ENCODE measurements at places on chromosomes 4 and X.

DNA sequence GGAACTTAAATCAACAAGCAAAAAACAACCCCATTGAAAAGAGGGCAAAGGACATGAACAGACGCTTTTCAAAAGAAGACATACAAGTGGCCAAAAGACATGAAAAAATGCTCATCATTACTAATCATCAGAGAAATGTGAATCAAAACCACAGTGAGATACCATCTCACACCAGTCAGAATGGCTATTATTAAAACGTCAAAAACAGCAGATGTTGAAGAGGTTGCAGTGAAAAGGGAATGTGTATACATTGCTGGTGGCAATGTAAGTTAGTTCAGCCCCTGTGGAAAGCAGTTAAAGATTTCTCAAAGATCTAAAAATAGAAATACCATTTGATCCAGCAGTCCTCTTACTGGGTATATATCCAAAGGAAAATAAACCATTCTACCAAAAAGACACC, 22.6 kb downstream of the RTL9 start:
- no peaks in the 10 kb centered on the region for H3K36me3 ChIP-seq
- no peak overlapping the region for H3K27ac ChIP-seq
- DNase-seq: no peak
- no peaks in the 10 kb centered on the region for H3K27me3 ChIP-seq
- no peaks in the 10 kb centered on the region for H3K4me1 ChIP-seq
- H3K4me3 ChIP-seq: no peak overlapping the region

GRCh38 chr4:169314906-169315305, 44.1 kb upstream of the SH3RF1 start:
- no peaks in the 10 kb centered on the region for H3K27me3 ChIP-seq
- H3K4me1 ChIP-seq: peaks cover 12% of the 10 kb centered on the region
- no peaks in the 10 kb centered on the region for H3K36me3 ChIP-seq
- H3K27ac ChIP-seq: no peak overlapping the region
- DNase-seq: peak; percentile 78

GRCh38 chr4:101292214-101292613, 55.1 kb downstream of the PPP3CA start:
- no peaks in the 10 kb centered on the region for H3K36me3 ChIP-seq
- H3K4me1 ChIP-seq: peaks cover 28% of the 10 kb centered on the region
- no peak for DNase-seq
- no peak overlapping the region for H3K27ac ChIP-seq
- H3K4me3 ChIP-seq: no peak overlapping the region
- no peaks in the 10 kb centered on the region for H3K27me3 ChIP-seq

DNA sequence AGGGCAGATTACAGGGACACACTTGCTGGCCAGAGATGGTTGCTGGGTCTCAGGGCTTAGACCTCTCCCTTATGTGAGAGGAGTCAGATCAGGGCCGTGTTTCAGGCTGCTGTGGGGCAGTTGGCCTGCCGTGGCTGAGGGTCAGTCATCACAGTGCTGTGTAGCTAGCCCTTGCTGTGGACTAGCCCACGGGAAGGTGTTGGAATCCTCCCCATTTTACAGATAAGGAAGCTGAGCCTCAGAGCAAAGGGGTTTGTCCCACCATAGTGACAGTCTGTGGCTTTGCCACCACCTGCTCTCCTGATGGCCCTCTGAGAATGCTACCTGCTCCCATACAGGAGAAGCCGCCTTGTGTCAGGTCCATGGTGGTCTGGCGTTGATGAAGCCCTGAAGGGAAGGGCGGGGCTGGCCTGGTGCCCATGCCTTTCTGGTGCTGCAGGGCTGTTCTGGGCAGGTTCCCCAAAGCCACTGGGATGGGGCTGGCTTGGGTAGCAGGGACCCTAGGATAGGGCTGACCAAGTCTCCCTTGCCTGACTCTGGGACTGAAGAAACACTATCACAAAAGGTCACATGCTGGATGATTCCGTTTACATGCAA, 2.4 kb upstream of the FAM53A start:
- peaks cover 15% of the 10 kb centered on the region for H3K36me3 ChIP-seq
- H3K4me3 ChIP-seq: no peak overlapping the region
- H3K27ac ChIP-seq: no peak overlapping the region
- peaks cover 4% of the 10 kb centered on the region for H3K4me1 ChIP-seq
- DNase-seq: peak; percentile 63

- H3K27ac ChIP-seq: no peak overlapping the region
- no peak overlapping the region for H3K4me3 ChIP-seq
- H3K36me3 ChIP-seq: no peaks in the 10 kb centered on the region
- no peak for DNase-seq
- H3K27me3 ChIP-seq: no peaks in the 10 kb centered on the region
These were observed 100.4 kb downstream of the SLIT2 start for GRCh38 chr4:20352163-20352431.

DNA sequence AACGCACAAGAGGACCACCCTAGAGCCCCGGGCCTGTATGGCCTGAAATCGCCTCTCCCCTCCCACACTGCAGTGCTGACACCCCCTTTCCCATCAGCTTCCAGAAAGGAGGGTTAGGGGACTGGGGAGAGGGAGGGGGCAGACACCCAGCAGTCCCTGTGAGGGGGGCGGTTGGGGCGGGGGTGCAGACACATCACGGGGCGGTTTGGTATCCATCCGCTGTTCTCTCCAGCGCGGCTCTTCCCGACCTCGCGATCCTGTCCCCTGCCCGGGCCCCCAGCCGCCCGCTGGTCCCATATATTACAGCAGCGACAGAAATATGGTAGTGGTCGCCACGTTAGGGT, 404 bp upstream of the GPRASP2 start:
- no peaks in the 10 kb centered on the region for H3K4me1 ChIP-seq
- H3K27me3 ChIP-seq: no peaks in the 10 kb centered on the region
- H3K4me3 ChIP-seq: peak overlapping the region; percentile 60
- H3K36me3 ChIP-seq: no peaks in the 10 kb centered on the region
- no peak for DNase-seq
- H3K27ac ChIP-seq: no peak overlapping the region

DNA sequence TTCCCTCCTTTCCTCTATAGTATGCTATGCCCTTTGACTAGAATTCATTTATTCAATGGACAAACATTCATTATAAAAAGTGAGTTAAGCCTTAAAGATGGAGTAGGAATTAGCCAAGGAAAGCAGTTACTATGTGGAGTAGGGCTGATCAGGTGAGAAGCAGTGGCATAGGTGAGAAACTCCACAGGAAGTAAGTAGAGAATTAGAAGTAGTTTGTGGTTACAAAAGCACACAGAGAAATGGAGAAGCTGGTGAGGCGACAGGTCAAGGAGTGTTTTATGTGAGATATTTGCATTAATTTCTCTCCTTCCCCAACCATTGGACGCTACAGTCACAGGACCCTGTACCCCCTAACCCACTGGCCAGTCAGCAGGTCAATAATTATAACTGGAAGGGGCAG, 30.6 kb downstream of the SETD7 start:
- no peak overlapping the region for H3K27ac ChIP-seq
- H3K4me3 ChIP-seq: no peak overlapping the region
- H3K27me3 ChIP-seq: no peaks in the 10 kb centered on the region
- DNase-seq: no peak
- peaks cover 82% of the 10 kb centered on the region for H3K36me3 ChIP-seq

GRCh38 chr4:105179539-105180401, 33.1 kb downstream of the TET2 start:
- H3K4me1 ChIP-seq: no peaks in the 10 kb centered on the region
- no peak overlapping the region for H3K27ac ChIP-seq
- H3K4me3 ChIP-seq: no peak overlapping the region
- no peaks in the 10 kb centered on the region for H3K27me3 ChIP-seq
- DNase-seq: no peak

- H3K27me3 ChIP-seq: no peaks in the 10 kb centered on the region
- no peak overlapping the region for H3K27ac ChIP-seq
- no peak for DNase-seq
- peaks cover 13% of the 10 kb centered on the region for H3K4me1 ChIP-seq
- H3K4me3 ChIP-seq: no peak overlapping the region
- peaks cover 10% of the 10 kb centered on the region for H3K36me3 ChIP-seq
These were observed 4.1 kb downstream of the DCK start for GRCh38 chr4:70997546-70997945.

DNA sequence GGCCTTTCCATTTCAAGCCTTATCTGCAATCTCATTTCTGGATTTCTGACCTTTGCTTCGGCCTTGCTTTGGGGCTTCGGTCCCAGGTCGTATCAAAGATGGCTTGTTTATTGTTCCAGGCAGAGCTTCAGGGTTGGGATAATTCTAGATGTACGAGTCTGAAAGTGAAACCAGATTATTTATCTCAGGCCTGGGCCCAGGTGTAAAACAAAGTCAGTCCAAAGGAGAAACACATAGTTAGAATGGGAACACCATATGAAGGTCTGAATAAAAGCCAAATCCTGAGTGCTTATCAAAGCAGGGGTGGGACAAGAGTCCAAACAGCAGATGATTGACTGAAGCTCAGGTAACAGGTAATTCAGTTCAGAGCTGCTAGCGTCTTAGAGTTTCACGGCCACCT, 17.1 kb downstream of the PRIMPOL start:
- no peaks in the 10 kb centered on the region for H3K27me3 ChIP-seq
- peaks cover 18% of the 10 kb centered on the region for H3K36me3 ChIP-seq
- H3K27ac ChIP-seq: no peak overlapping the region
- H3K4me1 ChIP-seq: peaks cover 6% of the 10 kb centered on the region

- DNase-seq: no peak
- H3K4me1 ChIP-seq: no peaks in the 10 kb centered on the region
- H3K27me3 ChIP-seq: no peaks in the 10 kb centered on the region
These were observed 1.6 kb upstream of the LOC101059915 start for GRCh38 chrX:71665747-71666146.

DNA sequence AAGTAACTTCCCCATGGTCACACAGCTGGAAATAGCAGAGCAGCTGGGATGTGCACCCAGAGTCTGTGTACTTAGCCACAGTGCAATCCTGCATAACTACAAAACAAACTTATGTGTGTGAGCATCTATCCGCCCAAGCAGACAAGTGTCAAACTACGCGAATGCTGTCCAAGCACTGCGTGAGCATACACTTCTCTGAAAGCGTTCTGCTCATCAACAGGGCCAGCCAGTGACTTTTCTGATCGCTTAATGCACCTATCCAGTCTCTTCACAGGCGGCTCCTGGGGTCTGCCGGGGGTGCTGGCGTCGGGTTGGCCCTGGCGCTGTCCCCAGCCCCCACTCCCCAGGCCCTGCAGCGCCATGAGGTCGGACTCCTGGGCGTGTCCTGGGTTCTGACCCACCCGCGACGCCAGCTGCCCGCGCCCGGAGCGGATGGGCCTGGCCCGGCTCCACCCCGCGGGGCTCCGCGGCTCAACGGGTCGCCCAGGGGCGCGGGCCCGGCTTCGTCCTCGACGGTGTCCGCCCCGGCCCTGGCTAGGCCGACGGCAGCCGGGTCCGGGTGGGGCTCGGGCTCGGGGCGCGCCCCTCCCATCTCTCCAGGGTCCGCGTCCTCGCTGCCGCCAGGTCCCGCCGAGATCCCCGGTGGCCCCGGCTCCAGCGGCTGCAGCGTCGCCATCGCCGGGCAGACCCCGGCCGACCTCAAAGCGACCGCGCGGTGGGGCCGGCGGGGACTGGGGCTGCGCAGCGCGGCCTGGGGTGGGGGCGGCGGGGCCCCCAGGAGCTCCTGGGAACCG, 1.3 kb upstream of the ZNF141 start:
- peak overlapping the region; percentile 94 for H3K27ac ChIP-seq
- H3K4me3 ChIP-seq: peak overlapping the region; percentile 98
- DNase-seq: peak; percentile 73
- H3K27me3 ChIP-seq: no peaks in the 10 kb centered on the region

DNA sequence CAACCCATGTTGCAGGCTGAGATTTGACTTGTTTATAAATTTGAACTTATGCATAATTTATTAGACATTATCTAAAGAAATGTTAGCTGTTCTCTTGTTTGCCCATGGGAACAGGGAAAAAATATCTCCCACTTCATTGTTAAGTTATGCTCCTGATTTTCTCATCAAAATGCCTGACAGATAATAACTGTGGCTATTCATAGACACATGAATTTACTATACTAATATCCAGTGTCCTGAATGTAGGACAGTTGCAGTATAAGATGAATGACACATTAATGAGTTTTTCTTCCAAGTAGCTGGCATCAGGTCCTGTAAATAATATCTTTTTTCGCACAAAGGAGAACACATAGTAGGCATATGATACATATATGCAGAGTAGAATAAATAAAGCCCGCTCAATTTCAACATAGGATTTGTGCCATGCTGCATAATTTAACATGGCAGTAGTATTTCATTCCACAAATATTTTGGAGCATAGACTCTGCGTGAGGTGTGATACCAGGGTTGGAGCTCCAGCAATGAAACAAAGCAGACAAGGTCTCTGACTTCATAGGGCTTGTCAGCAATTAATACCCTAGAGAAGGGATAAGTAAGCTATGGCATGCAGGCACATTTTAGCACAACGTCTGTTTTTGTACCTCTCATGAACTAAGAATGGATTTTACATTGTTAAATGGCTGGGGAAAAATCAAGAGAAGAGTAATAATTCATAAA, 40.4 kb upstream of the DDX53 start:
- H3K36me3 ChIP-seq: no peaks in the 10 kb centered on the region
- no peak overlapping the region for H3K27ac ChIP-seq
- no peak overlapping the region for H3K4me3 ChIP-seq
- no peaks in the 10 kb centered on the region for H3K27me3 ChIP-seq

DNA sequence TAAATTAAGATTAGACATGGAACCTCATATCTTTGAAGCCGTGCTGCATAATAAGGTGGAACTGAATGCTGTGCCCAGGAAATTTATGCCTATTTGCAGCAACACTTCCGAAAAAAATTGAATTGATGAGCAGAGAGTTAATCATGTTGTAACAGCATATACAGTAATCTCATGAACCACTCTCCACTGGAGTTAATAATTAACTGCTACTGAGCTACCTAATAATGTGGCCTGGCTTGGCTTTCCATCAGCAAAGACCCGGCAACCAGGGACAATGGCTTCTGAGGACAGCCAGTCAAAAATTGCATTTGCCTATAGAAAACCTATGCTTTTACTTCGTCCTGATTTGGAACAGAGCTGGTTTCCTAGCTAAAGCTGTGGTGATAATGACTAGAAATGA, 63.8 kb upstream of the GATB start:
- no peak overlapping the region for H3K4me3 ChIP-seq
- no peaks in the 10 kb centered on the region for H3K36me3 ChIP-seq
- H3K27ac ChIP-seq: no peak overlapping the region
- no peaks in the 10 kb centered on the region for H3K4me1 ChIP-seq

DNA sequence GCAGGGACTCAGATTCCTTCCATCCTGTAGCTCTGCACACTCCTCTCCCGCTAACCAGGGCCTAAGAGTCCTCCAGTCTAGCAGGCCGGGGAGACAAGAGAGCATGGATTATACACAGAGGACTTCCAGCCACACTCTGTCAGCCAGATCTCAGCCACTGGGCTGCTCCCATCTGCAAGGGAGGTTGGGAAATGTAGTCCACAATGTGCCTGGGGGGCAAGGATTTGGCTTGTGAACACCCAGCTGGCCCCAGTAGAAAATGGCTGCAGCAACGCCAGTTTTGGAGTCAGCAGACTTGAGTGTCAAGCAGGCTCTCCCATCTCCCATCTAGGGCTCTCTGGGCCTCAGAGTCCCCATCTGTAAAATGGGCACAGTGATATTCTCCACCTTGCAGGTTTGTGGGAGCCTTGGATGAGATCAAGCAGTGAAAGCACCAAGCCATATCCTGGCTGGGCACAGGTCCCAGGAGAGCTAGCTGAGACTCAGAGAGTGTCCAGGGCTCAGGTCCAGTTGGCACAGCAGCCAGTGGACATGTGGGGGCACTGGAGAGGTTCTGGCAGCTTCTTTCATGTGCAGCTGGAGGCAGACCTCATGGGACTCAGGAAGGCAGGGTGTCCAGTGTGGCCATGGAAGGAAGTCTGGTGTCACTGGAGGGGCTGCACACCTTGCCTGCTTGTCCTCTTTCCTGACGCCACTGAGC, 14.6 kb downstream of the PSAPL1 start:
- H3K27ac ChIP-seq: no peak overlapping the region
- no peak overlapping the region for H3K4me3 ChIP-seq
- no peaks in the 10 kb centered on the region for H3K27me3 ChIP-seq
- no peaks in the 10 kb centered on the region for H3K4me1 ChIP-seq
- no peak for DNase-seq
